ENCODE measurements at places on chromosomes 5 and 9. TPM values are rescaled to one million over a fixed set of nuclear protein-coding genes. Genes with fewer than 3 reads are reported as not detected.

INSL4 gene
- not detected for total RNA-seq

CCL28 gene
- total RNA-seq, result 1.6 TPM

LCN6 gene
- 59.3 TPM for total RNA-seq

PCDHGC4 gene
- total RNA-seq, result 4.5 TPM

DNA sequence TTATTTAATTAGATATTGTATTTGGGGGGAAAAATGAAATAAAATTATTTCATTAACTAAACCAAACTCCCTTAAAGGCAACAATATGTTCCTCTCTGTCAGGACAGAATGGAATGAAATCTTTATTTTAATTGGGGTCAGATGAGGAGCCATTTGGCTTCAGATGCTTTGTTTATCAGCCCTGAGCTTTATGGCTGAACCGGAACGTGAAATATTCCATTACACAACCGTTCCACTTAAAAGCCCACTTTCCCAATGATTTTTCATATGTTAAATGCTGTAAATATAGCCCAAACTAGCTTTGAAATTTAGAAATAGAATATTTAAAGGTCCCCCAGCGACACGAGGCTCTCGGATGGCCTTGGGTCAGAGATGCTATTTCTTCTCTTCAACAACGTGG is 149.5 kb downstream of the CRB2 start:
- DNase-seq, result no peak
- H3K27me3 ChIP-seq, result no peaks in the 10 kb centered on the region
- H3K4me1 ChIP-seq, result peaks cover 4% of the 10 kb centered on the region
- no peak overlapping the region for H3K27ac ChIP-seq

GRCh38 chr9:87862536-87863268 is 20.0 kb upstream of the SPATA31E1 start:
- no peaks in the 10 kb centered on the region for H3K36me3 ChIP-seq
- H3K4me3 ChIP-seq, result no peak overlapping the region
- DNase-seq, result no peak
- H3K4me1 ChIP-seq, result no peaks in the 10 kb centered on the region
- no peaks in the 10 kb centered on the region for H3K27me3 ChIP-seq

GRCh38 chr5:107744418-107745330 is 73.9 kb upstream of the EFNA5 start:
- H3K27me3 ChIP-seq, result no peaks in the 10 kb centered on the region
- H3K36me3 ChIP-seq, result no peaks in the 10 kb centered on the region
- DNase-seq, result no peak

DNA sequence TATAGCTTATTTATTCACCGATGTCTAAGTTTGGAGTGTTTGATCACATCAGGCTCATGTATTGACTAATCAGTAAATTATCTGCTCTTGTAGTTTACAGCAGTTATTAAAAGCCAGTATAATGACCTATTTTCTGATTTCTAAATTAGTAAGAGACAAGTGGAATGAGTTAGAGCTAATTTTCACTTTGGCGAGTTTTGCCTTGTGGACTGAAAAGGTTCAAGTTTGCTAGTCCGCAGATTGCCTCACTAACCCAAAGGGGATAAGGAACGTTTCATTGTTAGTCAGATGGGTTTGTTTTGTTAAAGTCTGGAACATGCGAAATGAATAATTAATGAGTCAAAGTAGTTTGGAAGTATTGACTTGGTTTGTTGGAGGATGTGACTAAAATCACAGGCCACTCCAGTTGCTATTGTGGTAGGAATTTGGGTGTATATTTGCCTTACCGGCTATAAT is 40.1 kb downstream of the SMARCA2 start:
- no peaks in the 10 kb centered on the region for H3K36me3 ChIP-seq
- DNase-seq, result no peak
- H3K4me1 ChIP-seq, result no peaks in the 10 kb centered on the region
- no peaks in the 10 kb centered on the region for H3K27me3 ChIP-seq
- H3K4me3 ChIP-seq, result no peak overlapping the region

GRCh38 chr9:8978334-8978733 is 1178.8 kb upstream of the DMAC1 start:
- DNase-seq, result no peak
- no peak overlapping the region for H3K4me3 ChIP-seq
- peaks cover 1% of the 10 kb centered on the region for H3K4me1 ChIP-seq
- no peak overlapping the region for H3K27ac ChIP-seq
- no peaks in the 10 kb centered on the region for H3K36me3 ChIP-seq
- H3K27me3 ChIP-seq, result no peaks in the 10 kb centered on the region

DNA sequence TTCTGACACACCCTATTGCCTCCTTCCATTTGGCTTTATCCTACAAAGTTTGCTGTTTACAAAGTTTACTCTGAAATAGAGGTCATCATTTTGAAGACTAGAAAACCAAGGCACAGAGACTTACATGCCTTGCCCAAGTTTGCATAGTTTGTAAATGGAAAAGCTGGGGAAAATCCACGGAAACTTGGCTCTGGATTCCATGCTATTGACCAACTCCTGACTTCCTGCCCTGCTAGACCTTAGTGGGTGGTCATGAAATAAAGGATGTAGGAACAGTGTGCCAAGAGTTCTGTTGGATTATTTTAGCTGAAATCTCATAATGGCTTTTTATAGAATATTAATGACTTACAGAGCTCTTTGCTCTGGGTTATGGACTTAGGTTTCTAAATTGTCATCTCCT is 69.5 kb downstream of the GRIA1 start:
- H3K4me3 ChIP-seq, result no peak overlapping the region
- DNase-seq, result no peak
- H3K4me1 ChIP-seq, result no peaks in the 10 kb centered on the region
- H3K27ac ChIP-seq, result no peak overlapping the region
- no peaks in the 10 kb centered on the region for H3K36me3 ChIP-seq

GRCh38 chr9:18726546-18726945 is 252.6 kb downstream of the ADAMTSL1 start:
- DNase-seq, result no peak
- peaks cover 2% of the 10 kb centered on the region for H3K4me1 ChIP-seq
- H3K4me3 ChIP-seq, result no peak overlapping the region
- H3K36me3 ChIP-seq, result no peaks in the 10 kb centered on the region
- no peak overlapping the region for H3K27ac ChIP-seq

GRCh38 chr9:31730398-31730797 is 654.0 kb upstream of the ACO1 start:
- no peak for DNase-seq
- H3K4me3 ChIP-seq, result no peak overlapping the region
- no peaks in the 10 kb centered on the region for H3K4me1 ChIP-seq
- no peaks in the 10 kb centered on the region for H3K36me3 ChIP-seq

Data from ovary (tissue), 10 donors.